ENCODE measurements at places on chromosomes 6 and 20.

GRCh38 chr20:60490217-60491050 lies 532.2 kb downstream of the CDH26 start:
- DNase-seq = no peak

DNA sequence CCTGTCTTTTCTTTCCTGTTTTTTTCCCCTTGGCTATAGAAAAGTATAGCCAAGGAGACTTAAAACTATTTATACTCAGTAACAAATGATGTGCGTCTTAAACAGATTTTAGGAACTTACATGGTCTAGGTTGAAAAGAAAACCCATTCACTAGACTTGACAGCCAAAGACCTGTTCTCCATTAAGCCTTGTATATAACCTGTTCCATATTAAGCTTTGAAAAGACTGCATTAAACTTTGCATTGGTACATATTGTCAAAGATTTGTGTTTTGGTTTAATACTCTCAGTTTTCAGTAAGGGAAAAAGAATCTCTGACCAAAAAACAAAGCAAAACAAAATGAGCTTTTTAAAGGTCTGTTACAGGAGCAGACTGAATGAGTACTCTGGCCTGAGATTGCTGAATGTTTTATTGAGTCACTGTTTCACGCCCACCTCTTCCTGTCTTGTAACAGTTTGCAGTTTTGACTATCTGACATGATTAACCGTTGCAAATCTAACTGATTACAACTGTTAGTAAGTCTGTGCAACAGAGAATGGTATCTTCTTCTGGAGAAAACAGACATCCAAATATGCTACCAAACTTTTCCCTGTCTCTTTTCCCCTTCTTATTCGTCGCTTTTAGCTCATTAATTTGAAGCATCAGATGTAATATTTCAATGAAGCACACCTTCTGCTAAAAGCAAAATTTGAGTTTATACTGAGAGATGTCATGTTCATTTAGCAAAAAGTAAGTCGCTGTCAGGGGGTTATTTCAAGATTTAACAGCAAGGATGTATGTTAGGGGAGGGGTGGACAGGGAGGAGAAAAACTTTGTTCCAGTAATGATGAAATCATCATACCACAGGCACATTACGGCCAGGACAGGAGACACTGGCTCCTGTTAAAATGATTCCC lies 59.1 kb upstream of the SUPT3H start:
- DNase-seq = no peak

GRCh38 chr6:160930547-160931377 lies 60.8 kb upstream of the MAP3K4 start:
- peak; percentile 89 for DNase-seq

GRCh38 chr6:136611133-136611532 lies 60.9 kb upstream of the MAP7 start:
- no peak for DNase-seq

DNA sequence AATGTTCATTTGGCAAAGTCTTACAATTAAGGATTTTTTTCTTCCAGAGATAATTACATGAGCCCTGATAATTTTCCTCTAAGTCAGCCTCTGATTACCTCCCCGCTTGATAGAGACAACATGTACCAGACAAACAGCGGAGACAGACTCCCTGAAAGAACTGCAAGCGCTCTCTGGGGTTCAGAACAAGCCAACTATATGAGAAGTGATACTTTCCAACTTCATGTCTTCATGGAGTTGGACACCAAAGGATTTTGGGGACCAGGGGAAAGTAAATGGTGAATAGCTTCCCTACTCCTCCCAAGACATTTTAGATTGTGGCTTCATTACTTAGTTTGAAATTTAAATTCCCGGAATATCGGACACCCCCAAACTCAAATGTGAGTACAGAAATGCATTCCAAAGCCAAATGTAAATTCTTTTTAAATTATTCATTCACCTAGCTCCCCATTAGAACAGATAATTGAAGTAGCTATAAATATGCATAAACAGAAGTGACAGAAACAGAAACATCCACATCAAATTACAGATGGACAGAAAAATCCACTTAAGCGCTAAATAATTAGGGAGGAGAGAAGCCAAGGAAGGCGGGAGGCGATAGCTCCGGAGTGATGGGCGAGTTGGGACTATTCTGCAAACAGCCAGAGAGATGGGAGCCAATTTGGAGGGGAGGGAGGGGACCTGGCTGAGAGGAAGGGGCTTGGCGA lies 129.7 kb upstream of the AKAP12 start:
- DNase-seq = no peak

Measured in neural progenitor cell (in vitro differentiated cells).